ENCODE measurements at places on chromosomes 11 and 22.

DNA sequence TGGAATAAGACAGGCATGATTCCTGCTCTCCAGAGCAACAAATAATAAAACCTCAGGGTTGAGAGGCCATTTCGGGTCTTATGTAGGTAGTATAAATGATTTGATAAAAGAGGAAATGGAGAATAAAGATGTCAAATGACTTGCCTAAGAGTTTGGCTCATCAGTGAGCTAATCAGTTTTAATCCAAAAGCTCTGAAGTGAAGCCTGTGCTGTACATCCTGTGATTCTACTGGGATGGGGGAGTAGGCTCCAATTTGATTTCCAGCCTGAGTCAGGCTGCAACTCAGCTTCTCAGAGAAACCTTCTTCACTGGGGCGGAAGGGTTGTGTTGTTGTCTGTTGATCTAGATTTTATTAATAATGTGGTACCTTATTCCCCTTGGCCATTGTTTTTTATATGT is 192.2 kb upstream of the SORL1-AS1 start:
- DNase-seq: no peak

DNA sequence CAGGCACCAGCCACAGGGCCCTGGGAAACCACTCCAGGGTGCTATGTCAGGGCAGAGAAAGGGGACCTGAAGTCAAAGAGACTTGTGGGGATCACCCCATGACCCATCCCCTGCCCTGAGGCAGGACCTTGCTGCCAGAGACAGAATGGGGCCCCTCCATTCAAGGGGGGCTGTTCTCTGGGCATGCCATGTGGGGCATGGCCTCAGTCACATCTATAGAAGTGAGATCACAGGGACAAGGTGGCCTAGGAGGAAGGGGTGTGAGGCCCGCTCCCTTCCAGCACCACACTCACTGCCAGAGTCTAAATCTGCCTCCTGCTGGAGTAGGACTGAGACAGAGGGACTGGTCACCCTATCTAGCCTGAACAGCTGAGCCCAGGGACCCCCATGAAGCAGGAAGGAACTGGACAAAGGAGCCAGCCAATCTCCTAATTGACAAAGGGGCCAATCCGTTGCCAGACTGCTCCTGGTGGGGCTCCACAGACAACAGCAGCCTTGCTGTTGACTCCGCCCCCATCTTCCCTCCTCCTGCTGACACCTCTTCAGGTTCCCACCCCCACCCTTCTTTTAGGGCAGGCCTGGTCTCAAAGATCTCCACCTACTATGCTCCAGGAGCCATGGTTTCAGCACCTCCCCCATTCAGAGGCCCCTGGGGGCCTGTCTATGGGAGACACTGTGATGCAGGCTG is 26.0 kb downstream of the NEAT1 start:
- DNase-seq: peak; percentile 76

DNA sequence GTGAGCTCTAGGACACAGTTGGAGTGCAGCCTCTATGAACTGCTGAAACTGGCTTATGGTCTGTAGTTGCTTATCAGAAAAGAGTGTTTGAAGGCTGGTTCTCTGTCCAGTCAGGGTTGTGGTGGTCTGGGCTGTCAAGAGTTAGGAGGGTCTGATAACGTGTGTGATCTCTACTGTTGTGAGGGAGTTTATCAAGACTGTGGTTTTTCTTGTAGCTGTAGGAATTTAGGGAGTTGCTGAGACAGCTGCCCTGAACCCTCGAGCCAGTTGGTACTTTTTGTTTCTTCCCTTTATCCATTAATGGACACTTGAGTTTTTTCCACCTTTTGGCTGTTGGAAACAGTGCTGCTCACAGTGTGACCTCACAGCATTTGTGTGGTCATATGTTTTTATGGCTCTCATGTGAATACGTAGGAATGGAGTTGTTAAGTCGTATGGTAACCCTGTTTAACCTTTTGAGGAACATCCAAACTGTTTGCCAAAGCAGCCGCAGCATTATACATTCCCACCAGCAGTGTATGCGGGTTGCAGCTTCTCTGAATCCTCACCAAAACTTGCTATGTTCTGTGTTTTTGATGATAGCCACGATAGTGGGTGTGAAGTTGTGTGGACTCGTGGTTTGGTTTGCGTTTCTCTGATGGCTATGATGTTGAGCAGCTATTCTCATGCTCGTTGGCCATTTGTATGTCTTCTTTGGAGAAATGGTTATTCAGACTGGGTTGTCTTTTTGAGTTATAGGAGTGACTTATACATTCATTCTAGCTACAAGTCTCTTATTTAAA is 20.9 kb upstream of the DGCR8 start:
- no peak for DNase-seq

- no peak for DNase-seq
Observed at GRCh38 chr22:31911565-31912406, 32.5 kb upstream of the YWHAH start.

- no peak for DNase-seq
Observed at GRCh38 chr11:46127150-46127638, 5.9 kb upstream of the PHF21A start.

- DNase-seq: peak; percentile 44
Observed at GRCh38 chr11:12272821-12273617, 104.4 kb upstream of the PARVA start.

GRCh38 chr11:71986131-71986530 is 12.6 kb upstream of the IL18BP start:
- DNase-seq: no peak

DNA sequence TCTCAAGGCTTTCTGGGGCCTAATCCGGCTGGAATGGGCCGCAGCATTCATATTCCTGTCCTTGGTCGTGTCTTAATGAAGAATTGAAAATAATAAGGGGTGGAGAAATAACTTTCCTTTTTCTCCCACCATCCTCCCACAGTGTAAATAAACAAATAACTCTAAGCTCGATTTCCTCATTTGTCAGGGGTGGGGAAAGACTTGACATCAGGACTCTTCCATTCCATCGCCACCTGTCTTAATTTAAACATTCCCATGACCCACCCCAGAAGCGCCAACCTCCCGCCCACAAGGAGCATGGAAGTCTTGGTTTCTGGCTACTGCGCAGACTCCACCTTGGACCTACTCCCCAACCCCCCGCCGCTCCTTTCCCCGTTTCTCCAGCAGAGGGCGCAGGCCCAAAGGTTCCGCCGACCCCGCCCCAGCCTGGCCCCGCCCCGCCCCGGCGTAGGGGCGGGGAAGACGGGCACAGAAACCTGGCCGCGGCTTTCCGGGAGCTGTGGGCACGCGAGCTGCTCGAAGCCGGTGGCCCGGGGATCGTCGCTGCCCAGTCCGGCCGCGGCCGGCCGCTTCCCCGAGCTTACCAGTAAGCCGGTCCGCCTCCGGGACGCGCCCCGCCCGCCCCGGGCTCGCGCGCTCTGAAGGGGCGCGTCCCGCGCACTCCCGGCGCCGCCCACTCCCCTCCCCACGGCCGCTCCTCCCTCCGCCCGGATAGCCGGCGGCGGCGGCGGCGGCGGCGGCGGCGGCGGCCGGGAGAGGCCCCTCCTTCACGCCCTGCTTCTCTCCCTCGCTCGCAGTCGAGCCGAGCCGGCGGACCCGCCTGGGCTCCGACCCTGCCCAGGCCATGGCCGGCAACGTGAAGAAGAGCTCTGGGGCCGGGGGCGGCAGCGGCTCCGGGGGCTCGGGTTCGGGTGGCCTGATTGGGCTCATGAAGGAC is at the start of gene CBL:
Gene CBL (plus strand): TSS at position 766 of the 937 bp plus-strand sequence. CDS start 79 bp downstream, at position 845.
- peak; percentile 97 for DNase-seq

GRCh38 chr11:102116453-102117205 is 6.4 kb downstream of the YAP1 start:
- no peak for DNase-seq

DNA sequence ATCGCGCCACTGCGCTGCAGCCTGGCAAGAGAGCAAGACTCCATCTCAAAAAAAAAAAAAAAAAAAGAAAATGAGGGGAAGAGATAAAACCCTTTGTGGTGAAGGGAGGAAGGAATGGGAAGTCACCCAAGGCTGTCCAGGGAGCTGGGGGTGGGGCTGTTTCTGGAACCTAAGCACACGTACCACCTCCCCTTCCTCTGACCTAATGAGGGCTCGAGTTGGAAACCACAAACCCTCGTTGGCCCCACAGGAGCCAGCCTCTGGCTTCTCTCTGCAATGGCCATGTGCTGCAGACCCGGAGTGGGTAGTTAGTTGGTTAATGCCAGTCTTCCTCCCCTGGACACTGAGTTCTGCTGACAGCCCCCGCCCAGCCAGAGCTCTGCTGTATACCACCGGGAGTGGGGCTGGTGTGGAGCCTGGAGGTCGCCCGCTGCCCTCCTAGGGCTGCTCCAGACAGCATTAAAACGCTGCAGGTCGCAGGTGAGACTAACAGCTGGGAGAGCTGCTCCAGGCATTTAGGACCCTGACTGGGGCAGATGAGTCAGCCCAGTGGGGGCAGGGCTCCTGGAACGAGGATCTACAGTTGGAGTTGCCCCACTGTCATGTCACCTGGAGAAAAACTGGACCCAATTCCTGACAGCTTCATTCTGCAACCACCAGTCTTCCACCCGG is at the start of gene LGALS12:
Gene LGALS12 (plus strand): TSS at position 228 of the 672 bp plus-strand sequence. CDS start 375 bp downstream, at position 603.
- no peak for DNase-seq

GRCh38 chr11:36095716-36096115 is 151.9 kb downstream of the LDLRAD3 start:
- DNase-seq: no peak

DNA sequence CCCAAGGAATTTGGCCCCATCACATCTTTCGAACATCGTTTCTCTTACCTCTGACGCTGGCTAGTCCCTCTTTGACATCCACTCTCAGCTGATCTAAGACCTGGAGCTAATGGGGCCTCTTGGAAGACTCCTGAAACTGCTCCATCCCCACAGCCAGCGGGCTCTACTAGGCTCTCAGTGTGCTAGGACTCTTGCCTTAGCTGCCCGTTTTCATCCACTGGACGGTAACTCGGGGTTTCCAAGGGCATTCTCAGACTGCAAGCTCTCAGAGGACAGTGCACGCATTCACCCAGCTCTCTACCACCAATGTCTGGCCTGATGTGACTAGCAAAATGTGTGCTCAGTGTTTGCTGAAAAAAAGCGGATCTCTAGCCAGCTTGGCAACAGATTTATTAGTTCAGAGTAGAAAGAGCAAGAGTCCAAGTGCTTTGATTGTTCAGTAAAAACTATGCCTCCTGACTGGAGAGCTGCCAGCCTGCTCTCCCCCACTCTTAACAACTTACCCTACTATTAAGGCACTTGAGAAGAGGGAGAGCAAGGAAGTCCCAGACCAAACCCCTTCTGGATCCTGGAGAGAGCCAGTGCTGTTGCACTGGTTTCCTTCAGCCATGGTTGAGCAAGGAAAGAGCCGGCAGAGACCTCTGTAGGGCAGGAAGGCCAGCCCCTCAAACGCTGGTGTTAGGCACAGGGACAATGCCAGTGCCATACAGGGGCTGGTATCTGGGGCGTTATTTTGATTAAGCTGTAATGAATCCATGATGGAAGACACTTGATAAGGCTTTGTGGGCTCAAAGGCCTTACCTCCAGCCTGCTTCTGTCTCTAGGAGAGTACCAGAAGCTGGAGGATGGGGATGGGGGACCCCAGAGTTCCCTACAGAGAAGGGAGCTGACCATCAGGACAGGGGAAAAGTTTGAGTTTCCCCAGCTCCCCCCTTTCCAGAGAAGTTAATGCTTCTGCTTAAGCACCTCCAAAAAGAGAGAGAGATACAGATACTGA is 9.2 kb downstream of the RELA start:
- DNase-seq: no peak

- no peak for DNase-seq
Observed at GRCh38 chr11:118291477-118292135, 12.9 kb upstream of the CD3E start.

GRCh38 chr11:1778141-1778911 is 14.6 kb upstream of the CTSD start:
- DNase-seq: no peak

DNA sequence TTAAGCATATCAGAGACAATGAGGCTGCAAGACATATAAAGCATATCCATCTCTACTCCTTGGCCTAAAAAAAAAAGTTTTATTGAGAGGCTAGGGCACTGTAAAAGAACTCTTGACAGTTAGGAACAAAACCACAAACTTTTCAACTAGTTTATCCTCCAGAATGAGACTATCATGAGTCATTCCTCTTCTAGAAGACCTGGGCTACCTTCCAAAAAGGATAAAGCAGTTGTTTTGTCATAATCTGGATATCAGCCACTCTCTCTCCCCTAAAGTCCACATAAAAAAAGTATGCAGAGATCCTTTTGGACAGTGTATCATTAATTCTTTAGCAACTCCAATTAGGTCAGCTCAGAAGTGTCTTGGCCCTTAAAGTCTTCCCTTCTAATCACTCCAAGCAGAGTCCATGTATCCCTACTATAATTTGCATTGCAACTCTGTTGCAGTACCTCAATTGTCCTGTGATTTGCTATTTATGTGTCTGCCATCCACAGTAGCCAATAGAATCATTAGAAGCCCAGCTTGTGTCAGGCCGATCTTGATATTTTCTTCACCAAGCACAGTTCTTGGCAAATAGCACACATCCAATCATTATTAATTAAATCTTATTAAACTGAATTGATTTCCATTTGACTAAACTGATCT is 10.4 kb downstream of the OR51T1 start:
- no peak for DNase-seq

- DNase-seq: no peak
Observed at GRCh38 chr22:19122752-19123492, 710 bp upstream of the DGCR2 start.

- DNase-seq: no peak
Observed at GRCh38 chr22:31556627-31557203, 60.4 kb downstream of the SFI1 start.

GRCh38 chr11:86089659-86090058 is 20.8 kb upstream of the PICALM start:
- no peak for DNase-seq

- no peak for DNase-seq
Observed at GRCh38 chr11:20066013-20066782, 94.1 kb downstream of the DBX1 start.

- peak; percentile 83 for DNase-seq
Observed at GRCh38 chr11:69010964-69011623, 2.0 kb downstream of the MRGPRF start.

GRCh38 chr11:109514313-109515018 is 92.5 kb downstream of the C11orf87 start:
- no peak for DNase-seq

DNA sequence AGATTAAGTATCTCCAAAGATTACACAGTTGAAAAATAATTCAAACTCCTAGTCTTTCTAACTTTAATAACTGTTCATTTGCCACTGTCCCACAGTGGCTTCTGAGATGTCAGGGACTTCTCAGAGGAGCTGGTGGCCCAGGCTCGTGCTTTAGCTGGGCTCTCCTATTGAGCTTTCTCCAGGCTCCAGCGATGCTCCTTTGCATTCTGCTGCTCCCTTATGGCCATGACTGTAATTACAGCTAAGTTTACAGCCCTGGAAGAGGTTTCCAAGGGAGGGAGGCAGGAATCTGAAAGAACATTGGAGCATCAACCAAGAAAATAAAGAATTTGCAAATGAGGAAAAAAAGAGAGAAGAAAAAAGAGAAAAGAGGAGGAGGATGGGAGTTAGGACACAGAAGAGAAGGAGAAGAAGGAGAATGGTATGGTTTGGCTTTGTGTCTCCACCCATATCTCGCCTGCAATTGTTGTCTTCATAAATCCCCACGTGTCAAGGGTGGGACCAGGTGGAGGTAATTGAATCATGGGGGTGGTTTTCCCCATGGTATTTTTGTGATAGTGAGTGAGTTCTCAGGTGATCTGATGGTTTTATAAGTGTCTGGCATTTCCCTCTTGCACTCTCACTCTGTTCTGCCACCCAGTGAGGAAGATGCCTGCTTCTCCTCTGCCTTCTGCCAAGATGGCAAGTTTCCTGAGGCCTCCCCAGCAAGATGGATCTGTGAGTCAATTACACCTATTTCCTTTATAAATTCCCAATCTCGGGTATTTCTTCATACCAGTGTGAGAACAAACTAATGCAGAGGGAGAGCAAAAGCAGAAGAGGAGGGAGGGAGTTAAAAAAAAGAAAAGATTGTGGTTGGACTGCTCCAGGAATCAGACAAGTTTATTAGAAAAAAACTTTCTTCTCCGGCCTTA is 857.0 kb downstream of the KCNA4 start:
- no peak for DNase-seq

All from suprapubic skin (tissue), 4 donors.